ENCODE measurements at places on chromosomes 12 and 14.

- no peak for DNase-seq
Measured at GRCh38 chr12:105100207-105100985, 7.1 kb upstream of the WASHC4 start.

DNA sequence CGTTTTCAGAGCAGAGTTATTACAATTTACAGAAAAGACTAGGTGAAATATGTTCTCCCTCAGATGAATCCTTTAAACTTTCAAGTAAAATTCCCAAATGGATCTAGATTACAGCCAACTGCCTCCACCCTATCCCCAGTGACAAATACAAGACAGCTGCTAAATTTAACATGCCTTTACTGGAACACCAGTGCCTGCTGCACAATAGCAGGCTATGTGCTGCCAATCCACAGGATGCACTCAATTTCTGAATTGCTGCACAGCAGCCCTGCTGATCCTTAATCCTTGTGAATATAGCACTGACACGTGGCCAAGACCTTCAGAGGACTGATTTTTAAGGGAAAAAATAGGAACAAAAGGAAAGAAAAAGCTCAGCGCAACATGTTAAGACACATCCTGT is 128.9 kb downstream of the CCER1 start:
- DNase-seq, result no peak

GRCh38 chr12:69620921-69621320 is 10.2 kb upstream of the LRRC10 start:
- DNase-seq, result no peak

DNA sequence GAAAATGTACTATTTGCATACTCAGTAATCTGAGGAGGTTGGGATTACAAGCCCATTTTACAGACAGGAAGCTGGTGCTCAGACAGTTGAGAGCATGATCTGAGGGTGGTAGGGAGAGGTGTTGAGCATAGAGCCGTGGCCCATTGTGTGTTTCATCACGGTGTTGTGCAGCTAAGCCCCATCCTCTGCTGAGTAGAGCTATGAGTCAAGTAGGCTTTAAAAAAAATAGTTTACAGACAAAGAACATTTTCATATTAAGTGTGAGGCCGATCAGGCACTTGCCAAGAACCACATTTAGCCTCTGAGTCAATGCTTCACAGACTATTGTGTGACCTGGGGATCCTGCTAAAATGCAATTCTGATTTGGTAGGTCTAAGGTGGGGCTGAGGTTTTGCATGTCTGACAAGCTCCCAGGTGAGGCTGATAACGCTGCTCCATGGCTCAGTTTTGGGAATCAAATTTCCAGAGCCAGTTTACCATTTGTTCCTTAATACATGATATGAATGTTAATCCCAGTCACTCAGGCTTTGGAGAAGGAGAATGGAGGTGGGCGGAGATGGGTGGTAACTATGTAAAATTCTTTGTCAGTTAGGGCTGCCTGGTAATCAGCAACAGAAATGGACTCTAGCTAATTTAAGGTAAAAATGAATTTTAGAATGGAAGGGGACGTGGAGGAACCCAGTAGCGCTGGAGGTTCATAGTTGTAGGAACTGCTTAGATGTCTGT is 22.2 kb downstream of the ZNF664 start:
- no peak for DNase-seq

DNA sequence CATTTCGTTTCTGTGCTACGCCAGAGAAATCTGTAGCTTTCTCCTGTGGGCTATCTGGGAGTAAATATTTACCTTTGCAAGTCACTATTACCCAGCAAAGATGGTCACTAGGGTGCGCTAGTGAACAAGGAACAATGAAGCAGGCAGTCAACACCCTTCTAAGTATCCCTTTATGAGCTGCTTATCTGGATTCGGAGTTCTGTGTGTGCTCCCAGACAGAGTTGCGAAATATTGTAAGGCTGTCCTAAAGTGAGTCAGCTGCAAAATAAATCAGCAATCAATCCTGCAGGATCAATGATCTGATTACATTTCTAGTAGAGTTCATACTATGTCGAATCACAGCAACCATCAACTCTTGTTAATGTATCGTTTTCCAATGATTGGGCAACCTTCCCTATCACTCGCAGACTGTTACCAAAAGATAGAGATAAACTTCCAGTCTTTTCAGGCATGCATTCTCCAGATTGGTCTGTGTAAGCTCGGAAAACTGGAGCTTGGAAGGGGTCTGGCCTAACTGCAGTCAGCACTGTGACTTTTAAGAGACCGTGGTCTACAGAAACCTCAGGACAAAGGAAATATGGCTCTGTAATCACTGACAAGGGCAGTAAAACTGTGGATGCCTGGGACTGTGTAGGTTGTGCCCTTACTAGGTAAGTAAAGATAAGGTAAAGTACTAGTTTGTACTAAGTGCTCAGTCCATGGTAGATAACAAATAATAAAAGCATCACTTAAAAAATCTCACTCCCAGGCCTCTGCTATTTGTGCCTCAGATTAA is 133.5 kb downstream of the KCNK10 start:
- DNase-seq, result peak; percentile 58
